Endothelial cell (in vitro differentiated cells): ENCODE measurements at places on chromosomes 3 and 15.

DNA sequence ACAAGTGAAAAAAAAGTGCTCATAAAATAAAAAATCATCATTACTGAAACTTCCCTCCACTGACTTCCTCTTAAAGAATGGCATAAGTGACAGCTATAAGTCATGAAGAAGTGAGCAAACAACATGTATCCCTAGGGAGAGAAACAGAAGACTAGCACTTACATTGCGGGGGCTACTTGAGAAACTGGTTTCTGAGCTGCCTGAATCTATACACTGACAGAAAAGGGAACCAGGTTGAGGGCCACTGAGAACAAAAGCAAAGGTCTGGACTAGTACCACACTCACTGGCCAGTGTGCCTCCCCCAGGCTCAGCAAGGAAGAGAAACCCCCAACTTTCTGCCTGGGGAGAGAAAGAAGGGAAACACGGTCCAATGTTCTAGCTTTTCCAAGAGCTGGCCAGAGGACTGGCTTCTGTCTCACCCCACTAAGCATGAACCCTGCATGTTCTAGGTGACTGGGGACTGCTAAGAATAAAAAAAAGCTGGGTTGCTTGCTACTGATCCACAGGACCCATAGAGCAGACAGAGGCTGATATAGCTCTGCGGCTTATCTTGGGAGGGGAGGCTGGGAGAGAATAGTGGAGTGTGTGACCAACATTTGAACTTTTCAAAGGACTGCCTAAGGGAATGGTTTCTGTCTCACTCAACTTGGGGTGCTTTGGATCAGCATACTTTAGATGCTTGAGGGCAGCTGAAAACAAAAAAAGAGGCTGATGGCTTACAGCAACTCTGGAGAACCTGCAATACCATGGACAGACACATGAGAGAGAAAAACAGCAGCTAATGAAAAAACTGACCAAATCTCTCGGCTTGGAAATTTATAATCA, 8.1 kb downstream of the RAD18 start:
- H3K27ac ChIP-seq: no peak overlapping the region
- H3K4me1 ChIP-seq: peaks cover 3% of the 10 kb centered on the region
- DNase-seq: no peak
- no peaks in the 10 kb centered on the region for H3K36me3 ChIP-seq
- H3K4me3 ChIP-seq: no peak overlapping the region
- no peaks in the 10 kb centered on the region for H3K27me3 ChIP-seq

DNA sequence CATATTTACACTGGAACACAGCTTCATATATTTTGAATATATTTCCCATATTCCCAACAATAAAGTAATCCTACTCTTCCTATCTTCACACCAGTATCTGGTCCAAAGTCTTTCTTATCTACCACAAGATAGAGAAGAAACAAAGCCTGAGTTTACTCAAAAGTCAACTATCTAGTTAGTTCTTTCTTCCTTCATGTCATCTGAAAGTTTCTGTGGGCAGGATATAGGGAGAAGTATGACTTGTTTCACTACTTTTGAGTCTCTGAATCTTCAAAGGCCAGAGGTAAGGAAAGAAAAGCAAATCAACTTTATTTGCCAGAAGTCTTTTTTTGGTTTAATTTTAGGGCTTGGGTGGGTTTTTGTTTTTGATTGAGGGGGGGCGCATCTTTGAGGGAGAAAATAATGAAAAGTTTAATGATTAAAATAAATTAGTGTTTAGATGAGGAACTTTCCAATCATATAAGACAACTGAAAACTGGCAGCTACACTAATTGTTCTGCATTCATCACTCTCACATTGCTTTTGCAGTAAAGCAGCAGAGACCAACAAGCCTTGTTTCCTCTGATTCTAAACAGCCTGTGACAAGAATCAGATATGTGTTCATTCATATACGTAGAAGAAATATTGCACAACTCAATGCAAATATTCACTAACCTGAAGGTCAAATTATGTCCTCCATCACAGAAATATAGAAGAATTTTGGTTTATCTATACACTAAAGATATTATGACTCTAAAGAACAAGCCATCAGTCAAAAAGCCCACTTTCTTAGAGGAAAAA, 421.4 kb downstream of the SHQ1 start:
- peaks cover 32% of the 10 kb centered on the region for H3K4me1 ChIP-seq
- H3K27ac ChIP-seq: peak overlapping the region; percentile 62
- no peak for DNase-seq
- no peak overlapping the region for H3K4me3 ChIP-seq
- H3K36me3 ChIP-seq: peaks cover 2% of the 10 kb centered on the region

- H3K27ac ChIP-seq: no peak overlapping the region
- peaks cover 4% of the 10 kb centered on the region for H3K4me1 ChIP-seq
These were observed 472.0 kb downstream of the ZPLD1 start for GRCh38 chr3:102906818-102907217.

GRCh38 chr3:124158168-124158881, 166.4 kb upstream of the ROPN1 start:
- peaks cover 10% of the 10 kb centered on the region for H3K36me3 ChIP-seq
- no peak overlapping the region for H3K4me3 ChIP-seq
- DNase-seq: no peak

DNA sequence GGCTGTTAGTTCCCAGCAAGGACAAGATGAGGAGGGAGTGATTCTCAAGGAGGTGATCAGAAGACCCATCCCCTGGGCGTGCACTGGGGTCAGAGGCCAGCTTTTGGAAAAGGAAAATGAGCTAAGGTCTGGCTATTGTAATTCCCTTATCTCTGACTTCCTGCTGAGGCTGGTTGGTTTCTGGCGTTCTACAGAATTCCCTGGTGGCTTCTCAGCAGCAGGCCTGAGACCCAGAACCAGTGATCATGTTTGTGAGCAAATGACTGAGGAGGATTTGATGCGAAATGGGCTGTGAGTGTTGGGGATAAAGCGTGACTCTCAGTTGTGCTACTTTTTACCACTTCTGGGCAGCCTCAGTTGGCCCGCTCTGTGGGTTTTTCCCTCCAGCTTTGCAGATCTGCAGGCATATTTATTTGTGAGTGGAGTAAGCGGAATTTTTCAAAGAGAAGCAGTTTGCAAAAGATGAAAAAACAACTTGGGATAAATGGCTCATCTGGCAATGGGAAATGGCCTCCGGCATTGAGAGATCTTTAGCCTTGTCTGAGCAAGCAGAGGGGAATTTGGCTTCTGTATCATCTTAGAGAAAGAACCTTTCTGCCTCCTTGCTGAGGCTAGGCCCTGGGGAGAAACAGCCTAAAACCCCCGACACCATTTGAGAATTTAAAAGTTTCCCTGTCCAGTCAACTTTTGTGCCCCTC, 102.7 kb downstream of the SLCO3A1 start:
- peaks cover 44% of the 10 kb centered on the region for H3K4me1 ChIP-seq
- H3K27me3 ChIP-seq: peaks cover 11% of the 10 kb centered on the region
- peak overlapping the region; percentile 94 for H3K27ac ChIP-seq
- peak; percentile 31 for DNase-seq
- no peaks in the 10 kb centered on the region for H3K36me3 ChIP-seq
- H3K4me3 ChIP-seq: no peak overlapping the region

DNA sequence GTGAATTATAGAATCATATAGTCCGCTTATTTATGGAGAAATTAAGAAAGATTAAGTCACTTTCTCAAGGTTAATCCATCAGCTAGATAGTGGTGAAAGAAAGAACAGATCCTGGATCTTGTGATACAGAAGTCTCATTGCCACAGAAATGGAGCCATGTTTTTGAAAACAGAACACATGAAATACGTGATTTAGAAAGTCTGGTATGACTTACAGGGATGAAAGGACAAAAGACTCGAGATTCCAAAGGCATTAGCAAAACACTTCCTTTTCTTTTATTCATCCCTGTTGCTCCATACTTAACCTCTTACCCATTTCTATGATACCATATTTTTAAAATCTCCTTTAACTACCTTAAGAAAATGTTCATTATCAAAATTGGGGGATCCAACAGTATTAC, 40.0 kb upstream of the TEX9 start:
- no peaks in the 10 kb centered on the region for H3K27me3 ChIP-seq
- H3K4me3 ChIP-seq: no peak overlapping the region
- no peak for DNase-seq
- peaks cover 15% of the 10 kb centered on the region for H3K4me1 ChIP-seq
- H3K36me3 ChIP-seq: no peaks in the 10 kb centered on the region

GRCh38 chr3:46124216-46125177, 83.6 kb downstream of the CCR1 start:
- H3K4me3 ChIP-seq: no peak overlapping the region
- peaks cover 4% of the 10 kb centered on the region for H3K27me3 ChIP-seq
- H3K4me1 ChIP-seq: peaks cover 5% of the 10 kb centered on the region
- DNase-seq: no peak
- H3K27ac ChIP-seq: no peak overlapping the region

- H3K36me3 ChIP-seq: no peaks in the 10 kb centered on the region
- H3K4me3 ChIP-seq: no peak overlapping the region
- peak overlapping the region; percentile 62 for H3K27ac ChIP-seq
- peaks cover 11% of the 10 kb centered on the region for H3K27me3 ChIP-seq
These were observed 88.7 kb downstream of the LIPC start for GRCh38 chr15:58520464-58520863.

DNA sequence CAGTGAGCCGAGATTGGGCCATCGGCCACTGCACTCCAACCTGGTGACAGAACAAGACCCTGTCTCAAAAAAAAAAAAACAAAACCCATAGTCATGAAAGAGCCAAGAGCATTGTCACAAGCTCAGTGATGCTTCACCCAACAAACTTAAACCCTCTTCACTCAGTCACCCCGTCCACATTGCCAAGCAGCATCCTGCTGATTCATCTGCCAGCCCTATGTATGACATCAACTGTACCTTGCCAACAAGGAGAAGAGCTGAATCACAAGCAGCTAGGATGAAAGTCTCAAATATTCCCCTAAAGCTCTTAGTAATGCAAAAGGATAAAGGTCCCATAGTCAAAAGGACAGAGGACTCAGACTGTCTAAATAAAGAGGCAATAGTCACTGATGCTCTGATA, 90.0 kb downstream of the ANO10 start:
- no peak overlapping the region for H3K27ac ChIP-seq
- no peaks in the 10 kb centered on the region for H3K27me3 ChIP-seq
- peaks cover 16% of the 10 kb centered on the region for H3K36me3 ChIP-seq
- no peak overlapping the region for H3K4me3 ChIP-seq
- peaks cover under 1% of the 10 kb centered on the region for H3K4me1 ChIP-seq
- DNase-seq: no peak

DNA sequence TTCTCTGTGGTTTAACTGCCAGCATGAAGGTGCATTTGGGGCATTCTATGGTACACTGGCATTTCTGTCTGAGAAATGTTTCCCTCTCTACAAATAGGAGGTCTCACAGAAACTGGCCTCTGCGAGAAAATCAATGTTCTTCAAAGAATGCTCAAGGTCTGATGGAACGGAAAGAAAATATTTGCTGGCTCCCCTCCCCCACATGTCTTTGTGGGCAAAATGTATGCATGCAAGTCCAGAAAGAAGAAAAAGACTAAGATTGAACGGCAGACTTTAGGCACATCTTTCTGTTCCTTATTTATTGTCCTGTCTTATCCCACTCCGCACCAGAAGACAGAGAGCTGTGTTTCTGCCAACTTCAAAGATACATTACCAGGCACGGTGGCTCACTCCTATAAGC, 83.9 kb upstream of the PSMD6 start:
- no peak overlapping the region for H3K27ac ChIP-seq
- H3K27me3 ChIP-seq: no peaks in the 10 kb centered on the region
- DNase-seq: no peak
- peaks cover under 1% of the 10 kb centered on the region for H3K36me3 ChIP-seq

- H3K4me3 ChIP-seq: no peak overlapping the region
- DNase-seq: no peak
- peaks cover 17% of the 10 kb centered on the region for H3K27me3 ChIP-seq
- H3K27ac ChIP-seq: no peak overlapping the region
These were observed 58.9 kb upstream of the GATA2 start for GRCh38 chr3:128551867-128552266.

DNA sequence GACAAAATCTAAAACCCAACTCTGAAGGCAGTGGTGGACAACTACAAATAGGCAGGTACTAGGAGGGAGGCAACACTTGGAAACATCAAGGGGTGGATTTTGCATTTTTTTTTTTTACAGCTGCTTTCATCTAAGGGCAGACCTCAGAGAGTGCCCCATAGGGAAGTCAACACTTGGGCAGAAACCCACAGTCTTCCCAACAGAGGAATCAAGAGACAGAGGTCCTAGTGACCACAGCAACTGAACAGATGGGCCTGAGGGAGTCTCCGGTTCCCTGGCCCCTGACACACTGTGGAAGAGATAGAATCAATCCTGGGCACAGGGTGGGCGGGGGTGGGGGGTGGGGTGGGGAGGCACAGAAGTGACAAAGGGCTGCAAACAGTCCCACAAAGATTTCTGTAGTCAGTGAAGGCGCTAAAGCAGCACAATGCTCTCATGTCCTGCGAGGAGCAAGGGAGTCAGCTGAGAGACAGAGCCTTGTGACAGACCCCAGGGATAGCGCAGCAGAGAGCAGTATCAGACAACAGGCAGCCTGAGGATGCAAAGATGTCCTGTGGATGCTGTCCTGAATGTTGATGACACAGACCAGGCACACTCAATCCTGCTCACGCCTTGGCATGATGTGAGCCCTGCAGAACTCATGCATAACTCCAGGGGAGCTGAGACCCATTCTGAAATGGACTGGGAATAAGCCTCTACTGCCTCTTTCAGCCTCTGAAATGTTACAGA, 6.9 kb upstream of the RFTN1 start:
- no peak overlapping the region for H3K4me3 ChIP-seq
- DNase-seq: no peak
- H3K4me1 ChIP-seq: peaks cover 28% of the 10 kb centered on the region
- H3K36me3 ChIP-seq: no peaks in the 10 kb centered on the region
- H3K27me3 ChIP-seq: no peaks in the 10 kb centered on the region

DNA sequence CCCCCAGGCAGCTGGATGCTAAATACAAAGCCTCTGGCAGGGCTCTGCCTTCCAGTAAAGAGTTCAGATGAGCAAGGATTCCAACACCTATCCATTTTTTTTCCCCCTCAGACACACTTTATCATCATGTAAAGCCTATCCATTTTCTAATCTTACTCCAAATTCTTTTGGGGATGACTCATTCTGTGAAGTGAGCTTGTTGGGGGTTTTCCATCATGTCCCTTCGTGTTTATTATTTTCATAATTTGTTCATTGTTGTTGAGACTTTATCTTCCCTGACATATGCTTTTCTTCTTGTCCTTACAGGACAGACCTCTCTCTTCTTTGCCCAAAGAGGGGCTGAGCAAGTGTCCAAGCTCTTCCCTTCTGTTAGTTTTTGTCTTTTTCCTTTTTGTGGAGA, 34.7 kb upstream of the SH3BP5 start:
- no peak overlapping the region for H3K27ac ChIP-seq
- peaks cover 20% of the 10 kb centered on the region for H3K4me1 ChIP-seq
- no peak for DNase-seq
- no peak overlapping the region for H3K4me3 ChIP-seq
- H3K27me3 ChIP-seq: peaks cover 5% of the 10 kb centered on the region

- no peak overlapping the region for H3K27ac ChIP-seq
- H3K4me3 ChIP-seq: no peak overlapping the region
- no peak for DNase-seq
- no peaks in the 10 kb centered on the region for H3K4me1 ChIP-seq
- H3K27me3 ChIP-seq: no peaks in the 10 kb centered on the region
These were observed 121.9 kb upstream of the STAC start for GRCh38 chr3:36258421-36258820.

GRCh38 chr3:42405857-42406256, 4.6 kb downstream of the LYZL4 start:
- no peaks in the 10 kb centered on the region for H3K4me1 ChIP-seq
- peaks cover 3% of the 10 kb centered on the region for H3K27me3 ChIP-seq
- H3K27ac ChIP-seq: no peak overlapping the region
- H3K36me3 ChIP-seq: no peaks in the 10 kb centered on the region
- H3K4me3 ChIP-seq: no peak overlapping the region

- no peak for DNase-seq
- H3K36me3 ChIP-seq: peaks cover 9% of the 10 kb centered on the region
- H3K4me3 ChIP-seq: no peak overlapping the region
- peaks cover 2% of the 10 kb centered on the region for H3K4me1 ChIP-seq
- H3K27ac ChIP-seq: no peak overlapping the region
These were observed 35.0 kb upstream of the COLQ start for GRCh38 chr3:15556512-15556911.
